DMS153 (cell line): ENCODE measurements at places on chromosomes 2 and 18.

GRCh38 chr2:38123911-38124310, 48.0 kb upstream of the CYP1B1 start:
- no peak for DNase-seq

DNA sequence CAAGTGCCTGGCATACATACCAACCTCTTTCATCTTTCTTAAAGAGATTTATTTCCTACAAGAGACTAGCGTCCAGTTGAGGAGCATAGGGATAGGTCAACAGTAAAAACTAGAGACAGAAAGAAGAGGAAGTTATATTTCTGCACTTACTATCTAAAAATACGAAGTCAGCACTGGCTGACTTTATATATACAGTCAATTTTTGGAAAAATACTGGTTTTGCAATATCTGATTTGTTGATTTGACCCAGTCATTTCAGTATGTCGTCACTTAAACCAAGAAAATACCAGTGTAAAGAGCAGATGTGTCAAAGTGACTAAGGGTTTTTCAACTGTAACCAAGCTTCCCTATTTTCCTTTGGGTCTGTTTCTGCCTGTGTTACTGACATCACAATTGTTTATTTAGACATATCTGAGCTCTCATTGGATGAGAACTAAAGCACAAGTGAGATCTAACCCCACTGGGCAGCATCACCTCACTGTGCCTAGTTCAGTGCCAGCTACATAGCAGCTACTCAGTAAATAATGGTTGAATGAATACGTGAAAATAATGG, 23.0 kb downstream of the CYTIP start:
- DNase-seq = no peak

- DNase-seq = no peak
These were observed 892 bp downstream of the CELF4 start for GRCh38 chr18:37564711-37565100.

DNA sequence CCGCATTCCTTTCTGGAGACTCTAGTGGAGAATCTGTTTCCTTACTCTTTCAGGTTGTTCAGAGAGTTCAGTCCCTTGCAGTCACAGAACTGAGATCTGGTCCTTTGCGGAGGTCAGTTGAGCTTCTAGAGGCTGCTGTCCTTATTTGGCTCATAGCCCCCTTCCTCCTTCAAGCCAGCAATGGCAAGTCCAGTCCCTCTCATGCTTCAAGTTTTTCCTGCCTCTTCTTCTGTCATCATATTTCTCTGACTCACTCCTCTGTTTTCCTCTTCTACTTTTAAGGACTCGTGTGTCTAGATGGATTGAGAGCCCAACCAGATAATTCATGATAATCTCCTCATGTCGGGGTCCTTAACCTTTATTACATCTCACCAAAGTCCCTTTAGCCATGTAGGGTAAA, 173.5 kb upstream of the FOSL2 start:
- no peak for DNase-seq

GRCh38 chr18:62017618-62018017, 124.8 kb upstream of the RNF152 start:
- no peak for DNase-seq

DNA sequence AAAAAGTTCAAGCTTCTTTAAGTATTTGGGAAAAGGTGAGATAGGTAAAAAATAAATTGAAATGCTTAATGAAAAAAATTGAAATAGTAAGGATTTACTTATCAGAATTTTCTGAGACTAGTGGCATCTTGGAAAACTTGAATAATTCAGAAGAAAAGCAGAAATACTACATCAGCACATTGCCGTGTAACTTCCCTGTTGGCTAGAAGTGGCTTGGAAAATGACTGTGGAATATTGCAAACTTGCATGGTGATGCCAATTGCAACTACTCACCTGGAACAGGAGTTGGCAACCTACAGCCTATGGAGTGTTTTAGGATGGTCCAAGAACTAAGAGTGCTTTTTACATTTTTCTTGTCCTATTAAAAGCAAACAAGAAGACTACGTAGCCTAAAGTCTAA, 603.5 kb upstream of the VRK2 start:
- no peak for DNase-seq

DNA sequence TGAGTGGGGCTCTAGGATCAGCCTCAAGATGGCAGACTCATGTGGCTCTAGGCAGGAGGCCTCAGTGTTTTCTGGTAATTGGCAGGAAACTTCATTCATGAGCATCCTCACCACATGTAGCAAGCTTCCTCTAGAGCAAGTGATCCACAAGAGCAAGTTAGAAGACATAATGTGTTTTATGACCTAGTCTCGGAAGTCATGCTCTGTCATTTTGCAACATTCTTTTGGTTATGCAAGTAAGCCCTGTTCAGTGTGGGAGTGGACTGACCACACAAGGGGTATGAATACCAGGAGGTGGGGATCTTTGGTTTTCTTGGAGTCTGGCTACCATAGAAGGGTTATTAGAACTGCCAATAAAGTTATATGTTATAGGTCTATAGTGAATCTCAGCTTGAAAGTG, 66.8 kb upstream of the STK39 start:
- no peak for DNase-seq

- no peak for DNase-seq
These were observed 1662.1 kb upstream of the NXPH2 start for GRCh38 chr2:140442319-140442718.

- DNase-seq = no peak
These were observed 114.1 kb upstream of the TRIB2 start for GRCh38 chr2:12602661-12603060.

- no peak for DNase-seq
These were observed 274.6 kb upstream of the CYRIA start for GRCh38 chr2:16940214-16940613.
